ENCODE measurements at places on chromosomes 6 and 20.

- DNase-seq = no peak
Observed at GRCh38 chr6:139126255-139126654, 8.6 kb upstream of the HECA start.

DNA sequence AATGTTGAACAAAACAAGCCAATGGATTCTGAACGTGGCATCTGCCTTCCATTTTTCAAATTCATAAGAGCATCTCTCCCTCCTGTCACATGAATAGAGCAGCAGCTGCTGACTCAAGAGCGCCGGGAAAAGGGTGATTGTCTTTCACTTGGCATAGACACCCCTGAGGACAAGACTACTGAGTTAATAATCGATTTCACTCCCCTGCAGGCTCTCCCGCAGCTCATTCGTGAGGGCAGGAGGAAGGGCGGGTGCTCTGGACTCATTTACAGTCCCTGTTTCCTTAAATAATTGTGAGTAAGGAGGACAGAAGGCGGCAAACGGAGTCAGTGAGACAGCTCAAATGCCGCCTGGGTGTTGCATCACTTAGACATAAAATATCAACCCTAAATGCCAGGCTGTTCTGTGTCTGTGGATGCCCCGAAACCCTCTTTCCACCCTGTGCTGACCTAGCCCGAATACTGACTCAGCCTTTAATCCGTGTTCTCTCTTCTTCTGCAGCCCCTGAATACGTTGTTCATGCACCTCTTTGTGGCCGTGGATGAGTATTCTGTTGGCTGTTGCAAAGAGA, 21.6 kb downstream of the CFAP61 start:
- DNase-seq = no peak

GRCh38 chr6:144284783-144285547, at the start of gene UTRN:
TSS of gene UTRN (plus strand) at chr6:144285335. CDS start at chr6:144291829, 6,494 bp downstream.
- DNase-seq = peak; percentile 82

- no peak for DNase-seq
Observed at GRCh38 chr20:35539756-35540212, 2.1 kb upstream of the ERGIC3 start.

- no peak for DNase-seq
Observed at GRCh38 chr6:37253486-37254007, 4.0 kb upstream of the TBC1D22B start.

Measured in ovary (tissue), 10 donors.